ENCODE measurements at places on chromosomes 2 and 18.

DNA sequence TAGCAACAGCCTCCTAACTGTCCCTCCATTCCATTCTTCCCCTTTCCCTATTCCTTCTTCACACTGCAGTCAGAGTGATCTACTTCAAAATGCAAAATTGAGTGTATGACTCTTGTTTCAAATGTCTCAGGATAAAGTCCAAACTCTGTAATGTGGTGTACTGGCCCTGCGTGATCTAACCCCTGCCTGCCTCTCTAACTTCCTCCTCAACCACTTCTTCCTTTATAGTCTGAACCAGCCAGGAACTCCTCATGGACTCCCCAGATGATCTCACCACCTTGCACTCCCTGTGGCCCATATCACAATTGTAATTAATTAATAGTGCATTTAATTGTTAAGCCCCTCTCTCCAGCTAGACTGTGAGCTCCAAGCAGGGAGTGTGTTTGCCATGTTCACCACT, 3.1 kb upstream of the B3GNT2 start:
- DNase-seq = no peak

DNA sequence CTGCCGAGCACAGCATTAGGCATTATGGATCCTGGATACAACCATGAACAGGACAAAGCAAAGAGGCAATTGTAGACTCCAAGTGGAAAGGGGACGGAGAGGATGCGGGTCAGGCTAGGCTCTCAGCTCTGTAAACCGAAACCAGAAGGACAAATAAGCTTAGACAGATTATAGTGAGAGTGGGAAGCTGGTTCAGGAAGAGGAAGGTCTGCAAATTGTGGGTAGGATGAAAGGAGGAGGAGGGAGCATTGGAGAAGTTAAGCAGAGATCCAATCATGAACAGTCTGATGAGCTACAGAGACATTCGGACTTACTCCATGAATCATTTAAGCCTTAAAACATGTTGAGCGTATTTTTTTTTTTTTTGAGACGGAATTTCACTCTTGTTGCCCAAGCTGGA, 3.0 kb downstream of the MSH6 start:
- no peak for DNase-seq

- no peak for DNase-seq
These were observed 237.6 kb upstream of the TRIB2 start for GRCh38 chr2:12479065-12479601.

- no peak for DNase-seq
These were observed 810.3 kb upstream of the CRIM1 start for GRCh38 chr2:35545301-35545700.

- DNase-seq = no peak
These were observed 23.9 kb upstream of the SH3RF3 start for GRCh38 chr2:109105113-109105512.

GRCh38 chr2:222146488-222146887, 152.3 kb downstream of the PAX3 start:
- DNase-seq = no peak

GRCh38 chr2:164981217-164981990, 26.1 kb upstream of the SLC38A11 start:
- no peak for DNase-seq

GRCh38 chr2:190670182-190670946, 21.5 kb downstream of the NAB1 start:
- DNase-seq = no peak

DNA sequence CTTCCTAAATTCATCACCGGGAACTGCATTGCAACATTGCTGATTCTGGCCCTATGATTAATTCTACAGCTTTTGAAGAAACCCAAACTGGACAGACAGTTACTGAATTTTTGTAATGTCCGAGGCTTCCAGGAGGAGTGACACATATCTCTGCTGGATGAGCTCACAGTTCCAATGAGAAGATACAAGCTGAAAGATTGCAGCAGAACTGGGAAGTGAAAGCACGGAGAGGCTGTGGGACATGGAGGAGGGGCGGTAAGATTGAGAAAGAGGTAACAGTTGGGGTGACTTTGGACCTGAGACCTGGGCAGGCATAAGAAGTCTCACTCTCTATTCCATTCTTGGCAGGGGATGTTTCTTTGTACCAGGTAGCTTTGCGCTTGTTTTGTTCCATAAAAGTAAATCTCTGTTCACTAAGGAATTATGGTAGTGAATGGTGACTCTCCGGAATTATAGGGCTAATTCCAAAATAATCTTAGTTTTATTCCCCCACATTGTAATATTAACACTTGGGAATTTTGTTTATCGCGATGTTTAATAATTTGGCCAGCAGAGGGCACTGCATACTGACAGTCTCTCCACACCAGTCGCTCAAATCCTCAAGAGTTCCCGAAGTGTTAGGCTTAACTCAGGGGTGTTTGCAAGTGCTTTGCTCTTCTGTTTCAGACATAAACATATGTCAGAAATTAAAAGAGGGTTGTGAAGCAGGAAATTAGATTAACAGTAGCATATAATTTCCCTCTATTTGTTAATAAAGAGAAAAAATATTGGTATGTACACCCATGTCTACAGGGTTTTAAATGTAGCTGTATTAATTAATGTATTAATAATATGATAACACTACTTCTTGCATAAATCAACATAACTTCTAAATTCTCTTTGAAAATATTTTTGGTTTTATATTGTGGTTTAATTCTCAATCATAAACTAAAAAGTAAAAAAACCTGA, 201.4 kb downstream of the SOCS6 start:
- peak; percentile 10 for DNase-seq

Data from HuH-7 (cell line).